ENCODE measurements at places on chromosomes 12 and 14.

DNA sequence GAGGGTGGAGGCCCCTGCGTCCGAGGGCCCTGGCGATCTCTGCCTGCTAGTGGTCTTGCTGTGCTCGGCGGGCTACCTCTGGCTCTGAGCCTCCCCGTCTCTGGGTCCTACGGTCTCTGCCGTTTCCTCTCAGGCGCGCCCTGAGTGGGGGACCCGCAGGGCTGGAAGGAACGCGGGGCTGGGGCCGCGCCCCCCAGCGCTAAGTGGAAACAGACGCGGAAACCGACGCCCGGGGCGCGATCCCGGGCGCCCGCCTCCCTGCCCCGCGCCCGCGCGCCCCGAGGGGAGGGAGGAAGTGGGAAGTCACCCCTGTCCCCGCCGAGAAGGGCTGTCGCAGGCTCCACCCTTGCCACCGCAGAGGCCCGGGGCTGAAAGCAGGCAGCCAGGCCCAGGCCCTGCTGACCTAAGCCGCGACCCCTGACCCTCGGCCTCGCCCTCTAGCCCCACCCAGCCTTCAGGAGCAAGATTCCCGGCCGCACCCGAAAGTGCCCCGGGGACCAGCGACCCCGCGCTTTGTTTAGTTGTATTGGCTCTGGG is 831 bp downstream of the CRIP1 start:
- peak; percentile 60 for DNase-seq

- DNase-seq = no peak
Measured at GRCh38 chr12:6374028-6374785, 1.2 kb downstream of the SCNN1A start.

DNA sequence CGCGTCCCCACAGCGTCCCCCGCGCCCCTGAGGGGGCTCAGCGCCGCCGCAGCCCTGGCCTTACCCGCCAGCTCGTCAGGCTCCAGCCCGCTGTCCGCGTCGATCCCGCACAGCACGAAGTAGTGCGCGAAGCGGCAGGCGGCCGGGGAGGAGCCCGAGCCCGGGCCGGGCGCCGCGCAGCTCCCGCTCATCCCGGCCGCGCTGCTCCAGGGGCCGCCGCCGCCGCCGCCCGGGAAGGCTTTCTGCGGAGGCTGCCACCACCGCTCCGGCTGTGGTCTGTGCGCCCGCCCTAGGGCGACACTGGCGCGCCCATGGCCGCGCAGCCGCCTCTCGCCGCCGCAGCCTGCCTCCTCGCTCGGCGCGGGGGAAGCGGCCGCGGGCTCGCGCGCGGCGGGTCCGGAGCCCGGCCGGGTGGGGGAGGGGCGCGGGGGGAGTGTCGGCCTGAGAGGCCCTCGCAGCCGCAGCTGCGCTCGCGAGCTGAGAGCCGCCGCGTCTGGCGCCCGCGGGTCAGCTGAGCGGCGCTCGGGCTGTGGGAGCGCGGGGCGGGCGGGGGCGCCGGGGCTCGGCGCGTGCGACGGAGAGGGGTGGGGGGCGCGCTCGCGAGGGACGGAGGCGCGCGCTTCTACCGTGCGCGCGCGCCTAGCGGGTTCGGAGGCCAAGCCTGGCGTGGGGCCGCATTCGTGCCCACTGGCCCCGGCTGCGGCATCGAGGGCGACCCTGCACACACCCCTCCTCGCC is at the start of gene DENND5B:
TSS of gene DENND5B (minus strand) at position 495 of the 738 bp plus-strand sequence. CDS start at position 191, 304 bp downstream.
- DNase-seq = peak; percentile 79

GRCh38 chr12:6306151-6306550 is 4.3 kb upstream of the PLEKHG6 start:
- DNase-seq = no peak

GRCh38 chr12:113418213-113418879 is 3.8 kb upstream of the SDSL start:
- no peak for DNase-seq

DNA sequence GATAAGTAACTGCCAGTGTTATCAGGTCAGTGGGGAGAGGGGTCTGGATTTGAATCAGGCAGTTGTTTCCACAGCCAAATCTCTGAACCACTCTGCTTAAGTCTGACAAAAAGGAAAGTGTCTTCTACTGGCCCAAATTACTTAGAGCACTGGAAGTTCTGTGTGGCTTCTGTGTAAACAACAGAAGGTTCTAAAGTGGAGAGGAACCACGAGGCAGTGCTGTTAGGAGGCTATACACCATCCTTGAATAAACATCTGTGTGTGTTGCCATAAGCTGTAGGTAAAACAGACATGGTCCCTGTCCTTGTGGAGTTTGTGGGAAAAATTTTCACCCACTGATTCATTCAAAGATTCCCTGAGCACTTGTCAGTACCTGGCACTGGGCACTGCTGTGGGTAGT is 50.0 kb downstream of the GALNT4 start:
- no peak for DNase-seq

GRCh38 chr12:122090759-122091515 is 12.4 kb downstream of the MLXIP start:
- DNase-seq = no peak

DNA sequence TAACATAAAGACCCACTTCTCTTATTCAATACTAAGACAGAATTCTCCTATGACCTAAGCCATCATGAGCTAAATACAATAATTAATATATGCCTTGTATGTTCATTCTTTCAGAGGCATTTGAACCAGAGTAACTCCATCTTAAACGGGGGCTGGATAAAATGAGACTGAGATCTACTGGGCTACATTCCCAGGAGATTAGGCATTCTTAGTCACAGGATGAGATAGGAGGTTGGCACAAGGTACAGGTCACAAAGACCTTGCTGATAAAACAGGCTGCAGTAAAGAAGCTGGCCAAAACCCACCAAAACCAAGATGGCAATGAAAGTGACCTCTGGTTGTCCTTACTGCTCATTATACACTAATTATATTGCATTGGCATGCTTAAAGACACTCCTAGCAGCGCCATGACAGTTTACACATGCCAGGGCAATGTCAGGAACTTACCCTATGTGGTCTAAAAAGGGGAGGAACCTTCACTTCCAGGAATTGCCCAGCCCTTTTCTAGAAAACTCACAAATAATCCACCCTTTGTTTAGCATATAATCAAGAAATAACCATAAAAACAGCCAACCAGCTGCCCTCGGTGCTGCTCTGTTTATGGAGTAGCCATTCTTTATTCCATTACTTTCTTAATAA is 260.7 kb downstream of the SSPN start:
- DNase-seq = no peak

DNA sequence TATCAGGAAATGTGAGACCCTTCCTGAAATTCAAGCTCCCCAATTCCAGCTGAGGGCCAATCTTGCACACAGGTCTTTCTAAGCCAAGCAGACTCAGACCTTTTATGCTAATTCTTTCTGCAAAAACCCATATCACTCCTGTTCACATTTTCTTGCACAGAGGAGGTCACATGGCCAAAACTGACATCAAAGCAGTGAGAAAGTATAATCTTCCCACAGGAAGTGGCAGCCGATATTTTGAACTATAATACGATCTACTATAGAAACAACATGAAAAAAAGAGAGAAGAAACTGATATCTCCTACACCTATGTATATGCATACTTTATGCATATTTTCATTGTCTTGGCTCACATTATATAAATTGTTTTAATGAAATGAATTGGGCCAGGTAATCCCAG is 132.9 kb upstream of the SSTR1 start:
- DNase-seq = no peak

- DNase-seq = peak; percentile 13
Measured at GRCh38 chr14:24673059-24673458, 39.1 kb upstream of the GZMB start.

- no peak for DNase-seq
Measured at GRCh38 chr12:97781342-97781741, 318.7 kb downstream of the RMST start.

GRCh38 chr12:43912859-43913258 is 77.0 kb downstream of the TMEM117 start:
- DNase-seq = no peak

DNA sequence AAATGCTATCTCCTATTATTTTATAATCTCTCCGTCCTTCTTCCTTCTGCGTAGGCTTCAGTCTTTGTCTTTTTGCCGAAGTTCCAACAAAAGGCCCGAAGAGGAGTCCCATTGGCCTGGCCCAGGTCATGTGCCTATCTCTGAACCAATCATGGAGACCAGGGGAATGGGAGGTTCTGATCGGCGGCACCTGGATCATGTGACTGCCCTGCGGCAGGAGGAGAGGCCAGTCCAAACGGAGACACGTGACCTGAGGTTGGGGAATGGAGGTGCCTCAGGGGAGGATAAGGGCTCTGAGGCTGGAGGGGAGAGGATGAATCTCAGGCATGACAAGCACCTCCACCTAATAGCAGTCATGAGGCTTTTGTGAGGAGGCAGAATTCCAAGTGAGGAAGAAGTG is 86.0 kb downstream of the AACS start:
- no peak for DNase-seq

- DNase-seq = no peak
Measured at GRCh38 chr12:59182658-59183455, 262.6 kb upstream of the LRIG3 start.

DNA sequence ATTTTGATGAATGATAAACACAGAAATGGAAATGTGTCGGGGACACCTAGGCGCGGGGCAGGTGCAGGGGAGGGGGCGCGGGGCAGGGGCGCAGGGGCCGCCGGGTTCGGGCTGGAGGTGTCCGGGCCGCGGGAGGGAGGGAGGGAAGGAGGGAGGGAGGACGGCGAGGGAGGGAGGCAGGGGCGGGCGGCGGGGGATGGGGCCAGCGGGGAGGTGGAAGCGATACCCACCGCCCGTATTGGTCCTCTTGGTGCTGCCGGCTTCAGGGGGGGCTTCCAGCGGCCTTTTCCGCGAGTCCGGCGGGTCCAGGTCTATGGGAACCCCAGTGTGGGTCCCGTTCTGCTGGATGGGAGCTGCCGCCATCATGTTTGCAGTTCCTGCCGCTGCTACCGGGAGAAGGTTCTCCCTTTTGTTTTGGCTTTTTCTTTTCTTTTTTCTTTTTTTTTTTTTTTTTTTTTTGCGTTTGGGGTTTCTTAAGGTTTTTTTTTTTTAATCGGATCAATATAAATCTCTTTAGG is 703 bp downstream of the NOVA1 start:
- peak; percentile 5 for DNase-seq

GRCh38 chr12:69131077-69131476 is 108.3 kb upstream of the CPSF6 start:
- DNase-seq = no peak

DNA sequence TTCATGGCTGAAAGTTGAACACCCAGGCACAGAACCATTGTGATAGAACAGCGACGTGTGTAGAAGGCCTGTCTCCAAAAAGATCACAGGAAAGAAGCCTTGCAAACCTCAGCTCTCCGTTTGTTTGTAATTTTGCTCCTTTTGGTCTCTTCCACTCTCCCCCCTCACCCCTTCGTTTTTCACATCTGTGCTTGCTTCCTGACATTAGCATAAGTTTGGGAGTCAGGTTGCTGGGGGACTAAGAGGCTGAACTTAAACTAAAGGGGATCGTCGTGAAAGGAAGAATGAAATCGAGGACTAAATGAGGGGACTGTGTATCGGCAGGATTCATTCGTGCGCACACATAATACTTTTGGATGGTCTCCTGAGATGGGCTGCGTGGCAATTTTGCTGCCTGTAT is 200.6 kb downstream of the BCAT1 start:
- no peak for DNase-seq

DNA sequence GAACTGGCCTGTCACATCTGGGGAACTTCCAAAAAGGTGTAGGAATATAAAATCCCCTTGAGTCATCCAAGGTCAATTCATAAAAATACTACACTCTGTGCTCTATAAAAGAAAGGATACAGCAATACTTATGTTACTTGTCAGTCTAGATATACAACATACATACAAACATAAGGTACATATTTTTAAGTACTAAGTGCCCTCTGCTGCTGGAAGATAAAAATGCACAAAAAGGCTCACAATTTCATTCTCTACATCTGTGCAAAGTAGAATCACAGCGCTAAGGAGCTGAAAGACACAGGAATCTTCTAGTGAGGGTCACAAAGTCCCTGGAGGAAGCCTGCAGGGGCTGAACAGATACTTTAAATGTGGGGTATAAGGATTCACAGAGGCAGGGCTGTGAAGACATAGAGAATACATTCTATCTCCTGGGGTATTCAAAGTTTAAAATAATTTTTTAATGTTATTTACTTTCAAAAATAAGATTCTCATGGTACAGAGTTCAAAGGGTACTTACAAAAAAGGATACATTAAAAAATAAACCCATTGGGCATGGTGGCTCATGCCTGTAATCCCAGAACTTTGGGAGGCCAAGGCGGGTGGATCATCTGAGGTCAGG is 10.2 kb upstream of the GOLGA5 start:
- peak; percentile 54 for DNase-seq

DNA sequence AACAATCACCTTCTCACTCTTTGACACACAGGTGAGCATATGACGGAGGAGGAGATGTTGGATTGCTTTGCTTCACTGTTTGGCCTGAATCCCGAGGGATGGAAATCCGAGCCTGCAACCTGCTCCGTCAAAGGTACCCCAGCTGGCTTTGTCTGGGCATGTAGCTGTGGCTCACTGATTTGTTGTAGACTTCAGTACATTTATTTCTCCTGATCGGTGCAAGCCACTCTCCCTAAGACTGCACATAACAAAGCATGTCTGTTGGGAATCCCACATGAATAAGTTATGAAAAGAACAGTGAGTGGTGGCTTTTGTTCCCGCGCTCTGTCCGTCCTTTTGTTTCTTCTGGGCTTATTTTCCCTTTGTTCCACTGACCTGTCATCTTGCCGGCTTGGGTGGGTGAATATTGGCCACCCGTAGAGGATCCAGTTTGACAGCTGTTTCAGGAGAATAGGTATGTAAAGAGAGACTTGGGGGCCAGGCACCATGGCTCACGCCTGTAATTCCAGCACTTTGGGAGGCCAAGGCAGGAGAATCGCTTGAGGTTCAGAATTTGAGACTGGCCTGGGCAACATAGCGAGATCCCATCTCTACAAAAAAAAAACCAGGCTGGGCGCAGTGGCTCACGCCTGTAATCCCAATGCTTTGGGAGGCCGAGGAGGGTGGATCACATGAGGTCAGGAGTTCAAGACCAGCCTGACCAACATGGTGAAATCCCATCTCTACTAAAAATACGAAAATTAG is 20.0 kb upstream of the BCL7A start:
- DNase-seq = no peak

- DNase-seq = no peak
Measured at GRCh38 chr14:62381311-62382070, 619.3 kb downstream of the SNAPC1 start.

DNA sequence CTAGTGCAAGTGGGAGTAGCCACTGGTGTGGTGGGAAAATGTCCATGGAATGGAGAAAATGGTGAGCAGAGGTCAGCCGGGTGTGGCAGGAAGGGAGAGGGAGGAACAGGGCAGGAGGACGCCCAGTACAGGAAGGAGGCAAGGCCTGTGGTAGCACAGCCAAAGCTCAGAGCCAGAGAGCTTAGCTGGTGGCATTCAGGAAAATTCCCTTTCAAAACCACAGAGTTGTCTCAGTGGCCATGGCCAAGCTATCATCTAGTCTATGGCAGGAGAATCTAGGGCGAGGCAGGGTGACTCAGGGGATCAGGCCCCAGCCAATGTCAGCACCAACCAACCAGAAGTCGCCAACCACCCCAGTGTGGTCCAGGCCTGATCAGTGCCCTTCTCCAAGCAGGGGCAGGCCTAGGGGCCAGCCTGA is 67.7 kb upstream of the DDX11 start:
- no peak for DNase-seq

GRCh38 chr12:75660107-75660530 is 148.7 kb upstream of the KRR1 start:
- DNase-seq = no peak

GRCh38 chr12:2212971-2213869 is 160.4 kb downstream of the CACNA1C start:
- DNase-seq = no peak

- DNase-seq = no peak
Measured at GRCh38 chr12:15372352-15372751, 50.0 kb downstream of the PTPRO start.

- no peak for DNase-seq
Measured at GRCh38 chr12:45655186-45655585, 74.3 kb upstream of the ARID2 start.
